NCI-H2081 (cell line): ENCODE measurements at places on chromosomes 4 and X.

DNA sequence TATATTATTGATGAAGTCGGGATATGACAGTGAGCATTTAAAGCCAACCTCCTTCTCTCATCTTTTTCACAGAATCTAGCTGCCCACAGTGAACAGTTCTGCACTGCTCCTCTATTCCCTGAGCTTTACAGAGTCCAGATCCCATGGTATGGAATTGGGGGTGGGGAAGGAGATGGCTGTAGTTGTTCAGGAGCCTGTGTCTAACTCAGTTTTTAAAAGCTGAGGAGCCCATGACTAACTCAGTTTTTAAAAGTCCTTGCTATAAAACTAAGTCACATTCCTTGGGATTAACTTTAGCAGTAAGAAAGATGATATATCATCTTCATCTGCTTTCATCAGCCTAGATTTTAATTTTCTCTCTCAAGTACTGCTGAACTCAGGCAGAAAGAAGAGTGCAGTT, 96.4 kb upstream of the STIM2 start:
- DNase-seq, result no peak

DNA sequence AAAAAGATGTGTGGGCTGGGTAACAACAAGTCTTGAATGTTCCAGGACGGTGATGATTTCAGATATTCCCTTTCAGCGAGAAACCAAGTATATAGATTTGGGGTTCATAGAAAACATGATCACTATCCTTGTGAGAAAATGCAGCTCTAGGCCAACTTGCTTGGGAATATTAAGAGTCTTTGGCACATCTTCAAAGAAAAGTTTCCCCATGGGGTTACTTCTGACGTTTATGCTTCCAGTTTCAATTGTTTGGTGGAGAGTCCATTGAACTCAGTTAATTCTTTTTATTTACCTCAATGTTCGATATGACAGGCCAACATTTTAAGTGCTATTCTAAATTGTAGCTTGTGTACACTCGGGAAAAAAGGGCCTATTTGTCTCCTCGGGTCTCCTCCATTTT, 126.7 kb downstream of the NHS start:
- DNase-seq, result no peak

- no peak for DNase-seq
These were observed 531.4 kb downstream of the INPP4B start for GRCh38 chr4:142314686-142315085.

- DNase-seq, result peak; percentile 13
These were observed 50.7 kb downstream of the CHST7 start for GRCh38 chrX:46624090-46624786.

DNA sequence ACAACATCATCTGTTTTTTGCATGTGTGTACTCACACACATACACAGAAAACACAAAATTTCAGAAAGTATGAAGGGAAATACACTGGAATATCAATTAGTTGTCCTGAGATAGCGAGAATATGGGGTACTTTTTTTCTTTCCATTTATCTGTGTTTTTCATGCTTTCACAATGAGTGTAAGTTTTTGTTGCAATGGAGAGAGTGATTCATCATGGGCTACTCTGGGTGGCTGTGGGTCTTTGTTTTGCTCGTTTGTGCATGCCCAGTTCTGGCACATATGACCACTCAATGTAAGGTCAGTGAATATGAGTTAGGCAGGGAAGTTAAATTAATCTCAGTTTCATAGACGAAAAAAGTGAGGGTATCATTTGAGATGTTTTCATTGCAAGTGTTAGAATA, 26.9 kb downstream of the XK start:
- no peak for DNase-seq

- DNase-seq, result no peak
These were observed 61.3 kb downstream of the AFAP1 start for GRCh38 chr4:7878323-7878722.

DNA sequence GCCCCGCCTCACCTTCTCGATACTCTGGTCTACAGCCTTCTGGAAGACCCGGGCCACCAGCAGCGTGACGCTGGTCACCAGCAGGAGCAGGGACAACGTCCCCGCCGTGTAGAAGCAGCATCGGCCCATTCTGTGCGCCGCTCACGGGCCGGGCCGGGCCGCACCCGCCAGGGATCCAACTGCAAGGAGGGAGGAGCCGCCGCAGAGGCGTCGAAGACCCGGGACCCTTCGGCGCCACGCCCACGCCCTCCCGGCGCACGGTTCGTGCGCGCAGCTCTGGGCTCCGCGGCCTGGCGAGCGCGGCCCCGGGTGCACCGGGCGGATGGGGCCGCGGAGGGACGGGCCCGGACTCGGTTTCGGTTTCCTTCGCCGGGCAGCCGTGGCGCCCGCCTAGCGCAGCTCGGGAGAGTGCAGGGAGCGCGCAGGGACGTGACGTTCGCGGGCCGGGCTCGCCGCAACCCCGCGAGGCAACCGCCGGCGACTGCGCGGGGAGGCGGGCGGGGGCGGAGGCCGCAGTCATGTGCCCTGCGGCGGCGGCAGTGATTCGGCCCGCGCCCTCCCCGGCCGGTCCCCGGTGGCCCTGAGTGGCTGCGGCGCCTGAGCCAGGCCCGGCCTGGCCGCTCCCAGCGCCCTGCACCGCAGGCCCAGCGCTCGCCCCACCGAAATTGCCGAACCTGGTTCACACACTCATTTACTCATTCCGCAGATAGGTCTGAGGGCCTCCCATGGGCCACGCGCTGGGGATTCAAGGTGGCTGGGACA, at the start of gene SCARB2:
SCARB2 (minus strand) TSS at position 410 of the 762 bp plus-strand sequence; CDS start at position 129, 281 bp downstream.
- DNase-seq, result peak; percentile 78

DNA sequence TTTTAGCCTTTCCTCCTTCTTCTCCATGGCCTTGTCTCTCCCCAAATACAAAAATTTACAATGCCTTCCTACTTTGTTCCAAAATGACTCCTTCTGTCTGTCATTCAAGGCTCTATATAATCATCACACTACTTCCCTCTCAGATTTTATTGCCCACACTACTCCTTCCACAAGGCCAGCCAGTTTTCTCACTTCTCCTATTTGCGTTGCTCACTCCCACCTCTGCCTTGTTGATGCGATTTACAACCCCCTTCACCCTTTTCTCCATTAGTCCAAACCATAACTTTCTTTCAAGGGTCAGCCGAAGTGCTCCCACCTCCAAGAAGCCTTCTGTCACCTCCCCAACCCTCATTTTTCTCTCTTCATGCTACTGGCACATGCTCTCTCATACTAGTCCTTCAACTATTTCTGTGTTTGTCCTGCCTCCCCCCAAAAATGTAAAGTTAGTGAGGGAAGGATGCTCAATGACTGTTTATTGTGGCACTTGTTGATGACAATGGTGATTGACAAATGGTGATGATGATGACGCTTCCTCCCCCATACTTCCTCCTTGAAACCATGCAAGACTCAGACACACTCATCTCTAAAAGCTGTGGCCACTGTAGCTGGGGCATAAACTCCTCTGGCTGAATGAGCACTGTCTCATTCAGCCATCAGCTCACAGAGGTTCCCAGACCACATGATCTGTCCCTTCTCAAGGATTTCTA, 2.7 kb upstream of the XKRX start:
- DNase-seq, result no peak

- no peak for DNase-seq
These were observed 229.2 kb upstream of the AGA start for GRCh38 chr4:177671387-177671786.

GRCh38 chr4:159360549-159360948, 257.7 kb downstream of the RAPGEF2 start:
- no peak for DNase-seq

GRCh38 chrX:135324463-135324862, 15.2 kb downstream of the ETDC start:
- DNase-seq, result no peak

DNA sequence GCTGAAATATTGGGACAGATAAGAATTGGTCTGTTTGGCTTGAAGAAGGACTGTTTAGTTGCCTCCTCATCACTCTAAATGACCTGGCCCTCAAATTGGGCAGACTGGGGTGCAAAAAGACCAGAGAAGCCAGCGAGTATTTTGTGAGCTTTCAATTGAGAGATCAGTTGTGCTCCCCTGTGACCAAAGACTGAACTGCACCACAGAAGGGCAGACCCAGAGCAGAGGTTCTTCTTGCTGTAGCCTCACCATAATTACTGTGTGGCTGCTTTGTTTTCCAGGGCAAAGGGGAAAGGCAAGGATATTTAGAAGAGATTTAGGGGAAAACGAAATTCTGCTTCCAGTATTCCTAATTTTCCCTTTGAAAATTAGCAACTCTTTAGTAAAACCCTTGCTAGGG, 104.0 kb upstream of the MBNL3 start:
- DNase-seq, result peak; percentile 49

DNA sequence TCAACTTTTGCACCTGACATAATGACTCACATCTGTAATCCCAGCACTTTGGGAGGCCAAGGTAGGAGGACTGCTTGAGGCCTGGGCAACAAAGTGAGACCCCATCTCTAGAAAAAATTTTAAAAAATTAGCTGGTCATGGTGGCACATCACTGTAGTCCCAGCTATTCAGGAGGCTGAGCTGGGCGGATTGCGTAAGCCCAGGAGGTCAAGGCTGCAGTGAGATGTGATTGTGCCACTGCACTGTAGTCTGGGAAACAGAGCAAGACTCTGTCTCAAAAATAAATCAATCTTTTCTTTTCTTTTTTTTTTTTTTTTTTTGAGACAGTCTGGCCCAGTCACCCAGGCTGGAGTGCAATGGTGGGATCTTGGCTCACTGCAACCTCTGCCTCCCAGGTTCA, 52.5 kb downstream of the NIPAL1 start:
- DNase-seq, result no peak

DNA sequence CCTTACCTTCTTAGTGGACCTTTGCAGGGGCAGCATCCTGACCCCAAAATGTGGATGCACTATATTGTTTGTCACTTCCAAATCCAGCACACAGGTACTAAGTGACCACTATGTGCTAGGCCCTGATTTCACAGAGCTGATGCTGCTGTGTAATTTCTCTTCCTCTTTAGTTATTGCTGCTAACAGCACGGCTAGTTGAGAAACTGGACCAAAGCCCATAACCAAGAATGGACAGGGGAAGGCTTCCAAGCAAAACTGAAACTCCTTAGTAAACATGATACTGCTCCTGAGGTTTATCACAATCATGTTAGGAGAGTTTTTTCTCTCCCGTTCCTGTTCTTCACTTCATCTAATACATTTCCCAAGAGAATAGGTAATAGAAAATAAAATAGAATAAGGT, 172.9 kb upstream of the TTC29 start:
- no peak for DNase-seq

- no peak for DNase-seq
These were observed 2.4 kb upstream of the BCORL1 start for GRCh38 chrX:129980001-129980401.

DNA sequence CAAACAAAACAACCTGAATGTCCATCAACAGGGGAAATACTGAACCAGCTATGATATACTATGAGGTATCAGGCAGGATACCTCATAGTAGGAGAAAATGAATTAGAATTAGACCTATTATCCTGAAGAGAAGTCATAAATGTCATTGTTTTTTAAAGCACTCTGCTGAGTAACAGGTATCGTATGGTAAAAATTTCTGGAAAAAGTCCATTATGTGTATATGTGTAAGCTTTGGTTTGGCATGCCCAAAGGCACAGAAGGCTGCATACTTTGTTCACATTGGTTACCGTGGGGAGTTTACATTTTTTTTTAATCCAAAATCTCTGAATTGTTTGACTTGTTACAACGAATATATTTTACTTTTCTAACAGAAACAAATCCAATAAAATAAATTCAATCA, 70.5 kb downstream of the RPS3A start:
- DNase-seq, result no peak

DNA sequence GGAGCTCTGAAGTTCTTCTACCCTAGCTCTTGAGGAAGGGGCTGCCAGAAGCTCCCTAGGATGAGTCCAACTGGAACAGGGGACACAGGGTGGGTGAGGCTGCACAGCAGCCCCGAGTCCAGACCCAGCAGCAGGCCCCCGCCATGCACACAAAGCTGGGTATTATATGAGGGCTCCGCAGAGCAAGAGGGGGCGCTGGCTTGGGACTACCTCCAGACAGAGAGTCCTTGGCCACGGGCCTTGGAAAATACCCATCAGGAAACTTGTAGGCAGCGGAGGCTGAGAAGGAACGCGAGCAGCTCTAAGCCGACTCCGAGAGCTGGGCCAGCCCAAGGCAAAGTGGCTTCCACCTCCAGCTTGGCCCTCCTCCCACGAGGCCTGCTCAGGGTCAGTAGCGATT, 8.1 kb downstream of the HCFC1 start:
- no peak for DNase-seq

DNA sequence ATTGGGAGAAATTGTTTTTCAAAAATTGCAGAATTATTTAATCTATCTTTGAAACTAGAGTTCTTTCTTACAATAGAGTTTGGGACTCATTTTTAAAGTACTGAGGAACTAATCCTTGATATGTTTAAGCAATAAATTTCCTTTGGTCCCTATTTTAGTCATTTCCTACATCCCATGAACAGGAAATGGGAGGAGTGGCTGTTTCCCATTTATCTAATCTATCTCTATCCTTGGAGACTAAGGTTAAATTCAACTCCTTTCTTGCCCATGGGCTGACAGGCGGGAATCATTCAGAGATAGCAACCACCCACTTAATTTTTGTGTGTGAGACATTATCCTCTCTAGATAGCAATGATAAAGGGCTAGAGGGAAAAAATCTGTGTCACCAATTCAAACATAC, 131.6 kb upstream of the EMCN start:
- no peak for DNase-seq

DNA sequence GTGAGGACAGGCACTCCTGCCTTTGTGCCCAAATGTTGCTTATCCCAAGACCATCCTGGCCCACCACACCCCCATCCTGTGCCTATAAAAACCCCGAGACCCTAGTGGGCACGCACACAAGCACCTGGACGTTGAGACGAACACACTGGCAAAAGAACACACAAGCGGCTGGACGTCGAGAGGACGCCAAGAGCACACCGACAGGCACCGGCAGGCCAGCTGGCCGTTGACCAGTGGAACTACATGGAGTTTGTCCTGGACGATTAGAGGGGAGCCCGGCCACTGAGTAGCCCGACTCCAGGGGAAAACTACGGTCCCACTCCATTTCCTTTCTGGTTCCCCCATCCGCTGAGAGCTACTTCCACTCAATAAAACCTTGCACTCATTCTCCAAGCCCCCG, 301.7 kb downstream of the PCDH10 start:
- DNase-seq, result no peak

GRCh38 chrX:103927030-103927429, 35.4 kb upstream of the TMSB15B start:
- DNase-seq, result no peak

DNA sequence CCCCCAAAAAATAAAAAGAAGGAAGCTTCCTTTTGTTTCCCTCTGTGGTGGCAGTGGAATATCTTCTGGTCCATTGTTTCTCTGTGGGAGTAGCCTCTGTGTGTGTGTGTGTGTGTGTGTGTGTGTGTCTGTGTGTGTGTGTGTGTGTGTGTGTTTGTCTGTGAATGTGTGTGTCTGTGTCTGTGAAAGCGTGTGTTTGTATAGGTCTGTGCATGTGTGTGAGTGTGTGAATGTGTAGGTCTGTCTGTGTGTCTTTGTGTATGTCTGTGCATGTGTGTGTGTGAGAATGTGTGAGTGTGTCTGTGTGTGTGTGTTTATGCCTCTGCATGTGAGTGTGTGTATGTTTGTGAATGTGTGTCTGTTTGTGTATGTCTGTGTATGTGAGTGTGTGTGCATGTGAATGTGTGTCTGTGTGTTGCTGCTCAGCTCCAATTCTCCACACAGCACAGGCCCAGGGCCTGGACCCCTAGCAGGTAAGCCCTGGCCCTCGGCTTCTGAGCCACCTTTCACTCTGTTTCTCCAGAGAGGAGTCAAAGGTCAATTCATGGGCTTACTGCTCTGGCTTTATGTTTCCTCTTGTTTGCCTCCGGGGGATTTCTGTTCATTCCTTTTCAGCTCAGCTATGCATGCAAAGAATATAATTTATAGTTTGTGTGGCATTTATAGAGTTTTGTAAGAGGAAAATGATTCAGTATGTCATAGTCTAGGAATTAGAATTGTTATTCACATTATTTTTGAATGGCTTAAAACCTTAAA, 89.8 kb downstream of the UCHL1 start:
- no peak for DNase-seq
